NCI-H1105 (cell line): ENCODE measurements at places on chromosomes 1 and 21.

DNA sequence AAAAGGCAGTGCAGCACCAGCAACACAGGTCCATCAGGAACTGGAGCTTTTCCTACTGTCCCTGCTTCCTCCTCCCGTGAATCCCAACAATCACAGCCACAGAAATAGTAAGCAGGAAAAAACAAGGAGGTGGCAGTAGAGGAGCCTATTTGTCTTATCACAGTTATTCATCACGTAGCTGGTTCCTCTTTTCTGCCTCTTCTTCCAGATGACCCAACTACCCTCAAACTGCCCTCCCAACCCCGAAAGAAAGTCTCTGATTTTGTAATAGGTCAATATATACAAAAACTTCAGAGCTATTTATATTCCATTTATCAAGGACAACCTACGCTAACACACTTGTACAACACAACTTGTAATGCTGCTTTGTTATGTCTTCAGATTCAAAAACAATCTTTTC lies 21.4 kb downstream of the GNB1 start:
- no peak for DNase-seq

- DNase-seq, result no peak
Measured at GRCh38 chr21:26925636-26926035, 41.3 kb downstream of the ADAMTS5 start.

- DNase-seq, result no peak
Measured at GRCh38 chr1:181386340-181386739, 97.0 kb upstream of the CACNA1E start.

DNA sequence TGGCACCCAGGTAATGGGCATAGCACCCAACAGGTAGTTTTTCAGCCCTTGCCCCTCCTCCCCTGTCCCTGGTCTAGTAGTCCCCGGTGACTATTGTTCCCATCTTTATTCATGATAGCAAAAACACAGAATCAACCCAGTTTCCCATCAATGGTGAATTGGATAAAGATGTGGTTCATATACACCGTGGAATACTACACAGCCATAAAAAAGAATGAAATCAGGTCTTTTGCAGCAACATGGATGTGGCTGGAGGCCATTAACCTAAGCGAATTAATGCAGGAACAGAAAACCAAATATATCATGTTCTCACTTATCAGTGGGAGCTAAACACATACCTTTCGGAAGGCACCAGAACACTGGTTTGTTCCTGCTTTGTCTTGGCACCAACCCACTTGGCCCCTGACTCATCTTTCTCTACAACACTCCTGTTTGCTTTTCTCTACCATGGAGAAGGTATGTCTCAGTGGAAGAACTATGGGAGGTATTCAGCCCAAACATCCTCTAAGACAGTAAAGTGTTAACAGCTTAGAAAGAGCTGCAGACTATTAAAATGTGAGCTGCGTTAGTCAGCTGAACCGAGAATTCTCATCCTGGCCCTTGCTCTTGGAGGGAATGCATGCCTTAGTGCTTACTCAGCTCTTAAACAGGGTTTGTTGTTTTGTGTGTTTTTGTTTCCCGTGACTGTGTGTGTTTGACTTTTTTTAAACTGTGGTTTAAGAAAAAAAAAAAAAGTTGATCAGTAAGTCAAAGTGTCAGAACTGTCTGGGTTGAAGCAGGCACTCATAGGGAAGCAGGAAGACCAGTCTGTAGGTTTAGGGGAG lies 203.0 kb downstream of the TOMM20 start:
- DNase-seq, result no peak

- no peak for DNase-seq
Measured at GRCh38 chr1:21278860-21279845, 11.1 kb downstream of the ECE1 start.

DNA sequence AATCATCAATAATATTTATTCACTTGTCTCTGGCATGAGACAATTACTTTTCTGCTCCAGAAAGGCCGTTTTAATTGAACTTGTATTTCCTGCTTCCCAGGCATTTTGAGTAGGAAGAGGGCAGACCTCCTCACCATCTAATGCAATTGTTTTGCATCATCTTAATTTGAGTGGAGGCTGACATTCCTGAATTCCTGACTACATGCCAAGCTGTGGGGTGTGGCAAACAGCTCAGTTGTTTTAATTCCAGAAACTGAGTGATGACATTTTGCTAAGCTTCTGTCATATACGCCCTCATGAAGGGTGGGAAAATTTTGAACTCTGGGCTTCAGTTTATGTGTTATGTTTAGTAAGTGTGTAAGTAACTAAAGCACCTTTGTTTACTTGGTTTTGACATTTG lies 125.4 kb upstream of the USP25 start:
- DNase-seq, result no peak

DNA sequence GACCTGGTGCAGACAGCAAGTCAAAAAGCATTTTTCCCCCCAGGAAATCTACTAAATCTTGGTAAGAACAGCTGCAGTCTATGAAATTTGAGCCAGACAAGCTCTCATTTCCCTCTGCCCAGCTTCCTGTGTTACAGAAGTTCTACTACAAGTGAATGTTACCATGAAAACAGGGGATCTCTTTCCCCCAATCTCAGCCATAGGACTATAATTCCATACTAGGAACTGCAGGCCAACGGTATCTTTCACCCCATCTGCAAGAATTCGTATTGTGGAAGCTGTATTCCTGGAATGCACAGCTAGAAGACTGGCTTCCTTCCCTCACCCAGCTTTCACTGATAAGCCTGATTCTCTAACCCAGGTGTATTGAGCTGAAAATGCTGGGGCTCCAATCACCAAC lies 1655.4 kb downstream of the BRINP3 start:
- DNase-seq, result no peak

- DNase-seq, result no peak
Measured at GRCh38 chr1:204960306-204961125, 82.5 kb upstream of the CNTN2 start.

DNA sequence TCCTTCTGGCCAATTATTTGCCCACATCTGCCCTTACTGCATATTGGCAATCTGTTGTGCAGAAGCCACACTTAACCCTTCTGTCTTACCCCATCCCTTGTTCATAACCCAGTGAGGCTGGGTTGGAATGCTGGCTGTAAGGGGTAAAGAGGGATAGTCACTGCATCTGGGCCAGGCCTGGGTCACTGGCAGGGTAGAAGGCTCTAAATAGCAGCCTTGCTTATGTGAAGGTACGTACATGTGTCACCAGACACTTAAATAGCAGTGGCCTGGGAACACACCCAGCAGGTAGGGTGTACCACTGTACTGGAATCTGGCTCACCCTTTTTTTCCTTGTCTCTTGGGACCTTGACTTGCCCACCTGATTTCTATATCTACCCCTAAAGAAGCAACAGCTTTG lies 9.9 kb upstream of the TARS2 start:
- no peak for DNase-seq

- no peak for DNase-seq
Measured at GRCh38 chr1:47765236-47765635, 231.9 kb downstream of the TRABD2B start.

GRCh38 chr1:42941640-42942330 lies 16.9 kb downstream of the SLC2A1 start:
- peak; percentile 32 for DNase-seq

DNA sequence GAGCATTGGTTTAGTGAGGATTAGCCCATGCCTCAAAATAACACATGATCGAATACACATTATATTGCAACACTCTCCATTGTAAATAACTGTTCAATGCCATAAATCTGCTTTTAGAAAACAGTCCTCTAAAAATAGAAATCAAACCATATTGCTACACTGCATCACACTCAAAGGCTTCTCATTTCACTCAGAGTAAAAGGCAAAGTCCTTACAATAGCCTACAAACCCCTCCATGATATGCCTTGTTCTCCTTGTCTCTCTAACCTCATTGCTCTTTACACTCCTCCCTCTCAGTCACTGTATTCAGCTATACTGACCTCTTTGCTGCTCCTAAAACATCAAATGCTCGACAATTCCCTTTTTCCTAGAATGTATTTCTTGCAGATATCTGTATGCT lies 64.2 kb downstream of the CYYR1 start:
- no peak for DNase-seq

- DNase-seq, result no peak
Measured at GRCh38 chr1:183487674-183488442, 15.6 kb downstream of the SMG7 start.

DNA sequence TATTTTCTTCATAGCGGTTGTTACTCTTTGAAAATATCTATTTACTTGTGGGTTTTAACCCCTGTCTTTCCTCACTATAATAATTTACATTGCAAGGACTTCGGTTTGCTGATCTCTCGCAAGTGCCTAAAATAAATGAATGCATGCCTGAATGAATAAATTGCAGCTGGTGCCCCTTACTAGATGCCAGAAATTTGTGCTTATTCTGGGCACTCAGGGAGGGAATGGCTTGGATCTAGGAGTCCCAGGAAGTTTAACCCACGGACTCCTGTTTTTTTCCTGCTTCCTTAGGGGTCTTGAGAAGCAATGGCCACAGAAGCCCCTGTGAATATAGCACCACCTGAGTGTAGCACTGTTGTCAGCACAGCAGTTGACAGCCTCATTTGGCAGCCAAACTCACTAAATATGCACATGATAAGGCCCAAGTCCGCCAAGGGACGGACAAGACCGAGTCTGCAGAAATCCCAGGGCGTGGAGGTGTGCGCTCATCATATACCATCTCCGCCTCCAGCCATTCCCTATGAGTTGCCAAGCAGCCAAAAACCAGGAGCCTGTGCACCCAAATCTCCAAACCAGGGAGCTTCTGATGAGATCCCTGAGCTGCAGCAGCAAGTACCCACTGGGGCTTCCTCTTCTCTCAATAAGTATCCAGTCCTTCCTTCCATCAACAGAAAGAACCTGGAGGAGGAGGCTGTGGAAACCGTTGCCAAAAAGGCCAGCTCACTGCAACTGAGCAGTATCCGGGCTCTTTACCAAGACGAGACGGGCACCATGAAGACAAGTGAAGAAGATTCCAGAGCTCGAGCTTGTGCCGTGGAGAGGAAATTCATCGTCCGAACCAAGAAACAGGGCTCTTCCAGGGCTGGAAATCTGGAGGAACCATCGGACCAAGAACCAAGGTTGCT lies 4.2 kb upstream of the PLA2G2C start:
- no peak for DNase-seq

- DNase-seq, result no peak
Measured at GRCh38 chr1:158527190-158527815, 26.9 kb downstream of the OR6Y1 start.
